T-helper 17 cell (primary cell): ENCODE measurements at places on chromosomes 2 and 18.

- H3K4me1 ChIP-seq = peaks cover 2% of the 10 kb centered on the region
- no peak overlapping the region for H3K27ac ChIP-seq
- no peak overlapping the region for H3K4me3 ChIP-seq
Observed at GRCh38 chr2:102724016-102724490, 37.8 kb upstream of the TMEM182 start.

GRCh38 chr18:25470062-25470461 lies 118.1 kb upstream of the ZNF521 start:
- H3K27ac ChIP-seq = no peak overlapping the region
- H3K4me1 ChIP-seq = no peaks in the 10 kb centered on the region
- DNase-seq = no peak
- no peak overlapping the region for H3K4me3 ChIP-seq

GRCh38 chr18:22166069-22166950 lies 3.1 kb upstream of the GATA6 start:
- H3K27me3 ChIP-seq = peaks cover 56% of the 10 kb centered on the region
- peaks cover 6% of the 10 kb centered on the region for H3K4me1 ChIP-seq
- peaks cover 6% of the 10 kb centered on the region for H3K36me3 ChIP-seq
- no peak for DNase-seq
- peak overlapping the region; percentile 19 for H3K27ac ChIP-seq

GRCh38 chr18:10265560-10266333 lies 188.7 kb upstream of the APCDD1 start:
- H3K4me1 ChIP-seq = no peaks in the 10 kb centered on the region
- H3K27ac ChIP-seq = no peak overlapping the region
- DNase-seq = no peak
- peaks cover 3% of the 10 kb centered on the region for H3K36me3 ChIP-seq
- H3K4me3 ChIP-seq = no peak overlapping the region

GRCh38 chr2:174439950-174440349 lies 44.4 kb downstream of the SCRN3 start:
- peaks cover 8% of the 10 kb centered on the region for H3K36me3 ChIP-seq
- H3K4me1 ChIP-seq = peaks cover 2% of the 10 kb centered on the region
- no peaks in the 10 kb centered on the region for H3K27me3 ChIP-seq

- no peak for DNase-seq
- H3K27me3 ChIP-seq = peaks cover 14% of the 10 kb centered on the region
- H3K27ac ChIP-seq = no peak overlapping the region
- H3K4me3 ChIP-seq = no peak overlapping the region
Observed at GRCh38 chr2:226738191-226738820, 61.3 kb downstream of the IRS1 start.

DNA sequence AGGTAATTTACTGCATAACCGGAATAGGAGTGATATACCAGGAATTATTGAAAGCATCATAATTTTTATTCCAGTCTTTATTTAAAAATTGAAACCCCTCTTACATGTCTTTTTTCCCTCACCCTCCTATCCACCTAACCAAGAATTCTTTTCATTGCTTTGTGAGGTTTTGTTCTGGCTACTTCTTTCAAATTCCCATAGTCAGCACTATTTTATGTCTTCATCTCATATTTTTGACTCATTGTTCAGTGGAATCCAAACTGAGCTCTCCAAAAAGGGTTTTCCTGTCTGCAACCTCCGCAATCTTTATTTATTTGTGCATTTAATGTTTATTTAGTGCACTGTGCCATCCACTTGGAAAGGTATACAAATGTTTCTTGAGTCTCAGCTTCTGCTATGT lies 128.5 kb downstream of the DOK6 start:
- no peaks in the 10 kb centered on the region for H3K27me3 ChIP-seq
- H3K27ac ChIP-seq = no peak overlapping the region
- no peaks in the 10 kb centered on the region for H3K4me1 ChIP-seq
- H3K36me3 ChIP-seq = no peaks in the 10 kb centered on the region
- H3K4me3 ChIP-seq = no peak overlapping the region

GRCh38 chr2:179711375-179711774 lies 150.0 kb downstream of the ZNF385B start:
- no peaks in the 10 kb centered on the region for H3K36me3 ChIP-seq
- H3K4me1 ChIP-seq = no peaks in the 10 kb centered on the region
- no peak overlapping the region for H3K27ac ChIP-seq
- no peak for DNase-seq

DNA sequence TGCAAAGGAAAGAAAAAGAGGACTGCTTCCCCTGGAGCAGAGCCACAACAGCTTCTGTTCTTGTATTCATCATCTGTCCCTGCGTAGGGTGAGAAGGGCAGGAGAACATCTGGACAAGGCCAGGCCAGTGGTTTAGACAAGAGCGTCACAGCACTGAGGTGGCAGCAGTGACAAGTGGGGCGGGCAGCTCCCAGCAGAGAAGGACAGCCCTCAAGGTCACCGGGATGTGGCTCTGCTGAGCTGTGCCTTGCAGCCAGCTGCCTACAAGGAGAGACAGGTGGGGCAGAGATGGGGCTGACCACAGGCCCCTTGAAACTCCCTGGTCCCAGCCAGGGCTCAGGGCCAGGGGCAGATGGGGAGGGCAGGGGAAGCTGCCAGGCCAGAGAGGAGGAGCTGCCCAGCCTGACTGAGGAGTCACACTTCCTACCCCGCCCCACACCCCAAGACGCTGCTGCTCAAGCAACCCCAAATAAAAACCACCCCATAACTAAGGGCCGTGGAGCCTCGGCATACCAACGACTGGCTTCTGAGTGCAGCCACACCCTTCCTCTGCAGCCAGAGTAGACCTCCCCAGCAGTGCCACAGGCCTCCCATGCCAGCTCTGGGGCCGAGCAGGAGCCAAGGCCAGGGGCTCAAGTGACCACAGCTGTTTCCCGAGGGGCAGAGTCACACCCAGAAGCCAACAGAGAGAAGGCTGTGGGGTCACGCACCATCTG lies 5.4 kb downstream of the RAB11FIP5 start:
- no peaks in the 10 kb centered on the region for H3K36me3 ChIP-seq
- DNase-seq = no peak
- peaks cover 67% of the 10 kb centered on the region for H3K4me1 ChIP-seq

DNA sequence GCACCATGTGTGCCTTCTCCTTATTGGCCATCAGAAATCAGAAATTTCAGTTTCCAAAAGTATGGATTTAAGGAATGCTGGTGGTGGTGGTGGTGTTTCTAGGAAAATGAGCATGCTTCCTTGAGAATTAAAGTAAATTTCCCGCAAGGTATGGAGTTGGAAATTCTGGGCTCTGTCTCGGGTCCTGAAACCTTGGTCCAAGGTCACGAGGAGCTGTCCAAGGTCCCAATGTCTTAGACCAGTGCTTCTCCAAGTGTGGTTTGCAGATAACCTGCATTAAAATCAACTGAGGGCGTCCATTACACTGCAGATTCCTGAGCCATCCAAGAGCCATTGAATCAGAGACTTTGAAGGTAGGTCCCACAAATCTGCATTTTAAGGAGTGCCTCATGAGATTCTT lies 210.9 kb upstream of the PKDCC start:
- H3K4me1 ChIP-seq = peaks cover 8% of the 10 kb centered on the region
- peak; percentile 13 for DNase-seq
- no peaks in the 10 kb centered on the region for H3K36me3 ChIP-seq

- no peak for DNase-seq
- no peaks in the 10 kb centered on the region for H3K27me3 ChIP-seq
- no peaks in the 10 kb centered on the region for H3K4me1 ChIP-seq
- no peak overlapping the region for H3K4me3 ChIP-seq
- H3K36me3 ChIP-seq = no peaks in the 10 kb centered on the region
Observed at GRCh38 chr2:107669335-107669734, 157.4 kb upstream of the RGPD4 start.

DNA sequence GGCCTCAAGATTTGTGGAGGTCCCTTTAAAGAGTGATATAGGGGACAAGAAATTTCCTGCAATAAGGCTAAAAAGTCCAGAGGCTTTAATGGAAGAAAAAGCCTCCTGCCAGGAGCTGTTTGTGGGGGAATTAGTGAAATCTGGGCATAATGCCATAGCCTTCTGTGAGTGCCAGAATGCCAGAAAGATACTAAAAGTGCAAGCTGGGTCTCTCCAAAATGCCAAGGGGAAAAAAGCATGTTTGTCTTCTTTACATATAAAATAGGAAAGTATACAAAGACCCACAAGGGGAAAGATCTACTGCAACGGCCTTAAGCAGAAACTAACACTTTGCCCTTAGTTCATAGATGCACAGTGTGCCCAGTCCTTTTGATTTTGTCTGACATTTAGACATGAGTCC lies 647.7 kb upstream of the ZNF804A start:
- H3K27me3 ChIP-seq = no peaks in the 10 kb centered on the region
- H3K4me3 ChIP-seq = no peak overlapping the region
- H3K27ac ChIP-seq = no peak overlapping the region
- H3K36me3 ChIP-seq = no peaks in the 10 kb centered on the region
- H3K4me1 ChIP-seq = no peaks in the 10 kb centered on the region

- H3K27ac ChIP-seq = no peak overlapping the region
- H3K27me3 ChIP-seq = no peaks in the 10 kb centered on the region
- no peaks in the 10 kb centered on the region for H3K36me3 ChIP-seq
- DNase-seq = no peak
- H3K4me3 ChIP-seq = no peak overlapping the region
- no peaks in the 10 kb centered on the region for H3K4me1 ChIP-seq
Observed at GRCh38 chr2:226760412-226761194, 39.0 kb downstream of the IRS1 start.

- no peaks in the 10 kb centered on the region for H3K36me3 ChIP-seq
- H3K4me1 ChIP-seq = no peaks in the 10 kb centered on the region
- H3K27me3 ChIP-seq = peaks cover 53% of the 10 kb centered on the region
- H3K27ac ChIP-seq = no peak overlapping the region
Observed at GRCh38 chr2:176758426-176758825, 454.2 kb upstream of the HNRNPA3 start.

GRCh38 chr2:101038455-101039255 lies 36.6 kb downstream of the RPL31 start:
- no peak for DNase-seq
- peaks cover 14% of the 10 kb centered on the region for H3K27me3 ChIP-seq
- peak overlapping the region; percentile 56 for H3K27ac ChIP-seq
- peaks cover 6% of the 10 kb centered on the region for H3K4me1 ChIP-seq

- no peaks in the 10 kb centered on the region for H3K36me3 ChIP-seq
- H3K27me3 ChIP-seq = no peaks in the 10 kb centered on the region
- no peak for DNase-seq
Observed at GRCh38 chr18:60894254-60894945, 438.8 kb upstream of the CDH20 start.

DNA sequence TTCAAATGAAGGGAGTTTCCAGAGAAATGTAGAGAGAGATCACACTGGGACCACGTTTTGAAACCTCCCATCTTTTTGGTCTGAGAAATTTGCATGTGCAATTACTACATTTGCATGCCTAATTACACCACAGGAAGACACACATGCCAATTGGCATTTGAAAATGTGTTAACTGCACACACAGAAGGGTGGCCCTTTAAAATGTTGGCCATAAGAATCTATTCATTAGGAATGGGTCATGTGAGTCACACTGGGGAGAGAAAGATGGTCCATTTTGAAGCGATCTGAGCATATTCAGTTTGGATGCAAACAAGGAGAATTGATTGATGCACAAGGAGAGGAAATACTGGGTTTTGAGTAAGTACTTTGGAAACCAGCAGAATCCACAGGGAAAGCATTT lies 1407.1 kb upstream of the ACVR2A start:
- DNase-seq = no peak
- H3K4me3 ChIP-seq = no peak overlapping the region
- no peaks in the 10 kb centered on the region for H3K4me1 ChIP-seq
- no peak overlapping the region for H3K27ac ChIP-seq
- H3K27me3 ChIP-seq = no peaks in the 10 kb centered on the region

GRCh38 chr2:229715895-229716507 lies 1.6 kb upstream of the DNER start:
- peaks cover 6% of the 10 kb centered on the region for H3K36me3 ChIP-seq
- no peak overlapping the region for H3K27ac ChIP-seq
- no peak for DNase-seq
- peaks cover 6% of the 10 kb centered on the region for H3K4me1 ChIP-seq

DNA sequence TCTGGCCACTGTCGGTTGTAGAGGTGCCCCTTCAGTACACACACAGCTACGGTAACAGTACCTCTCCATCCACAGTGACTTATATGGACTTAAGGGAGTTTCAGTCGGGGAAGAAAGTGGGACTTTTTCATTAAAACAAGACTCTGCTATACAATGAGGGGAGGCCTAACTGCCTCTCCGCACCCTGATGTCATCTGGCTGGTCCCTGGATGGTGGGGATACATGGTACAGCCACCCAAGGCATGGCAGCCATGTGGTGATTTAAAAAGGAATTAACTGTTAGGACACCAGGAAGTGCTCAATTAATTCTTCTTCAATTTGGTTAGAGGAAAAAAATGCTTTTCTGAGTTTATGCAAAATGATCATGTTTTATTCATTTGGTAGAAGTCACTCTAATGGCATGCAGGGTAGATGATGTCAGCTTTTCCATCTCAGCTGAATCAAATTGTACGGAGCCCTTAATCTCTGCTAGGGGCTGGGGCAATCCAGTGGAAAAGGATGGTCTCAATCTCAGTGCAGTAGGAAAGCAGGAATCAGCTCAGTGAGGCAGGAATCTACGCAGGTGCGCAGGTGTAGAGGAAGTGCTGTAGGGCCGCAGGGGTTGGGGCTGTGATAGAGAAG lies 243.9 kb downstream of the PRKCE start:
- no peak overlapping the region for H3K27ac ChIP-seq
- H3K4me1 ChIP-seq = peaks cover 19% of the 10 kb centered on the region
- H3K36me3 ChIP-seq = peaks cover under 1% of the 10 kb centered on the region
- H3K4me3 ChIP-seq = no peak overlapping the region
- no peaks in the 10 kb centered on the region for H3K27me3 ChIP-seq

DNA sequence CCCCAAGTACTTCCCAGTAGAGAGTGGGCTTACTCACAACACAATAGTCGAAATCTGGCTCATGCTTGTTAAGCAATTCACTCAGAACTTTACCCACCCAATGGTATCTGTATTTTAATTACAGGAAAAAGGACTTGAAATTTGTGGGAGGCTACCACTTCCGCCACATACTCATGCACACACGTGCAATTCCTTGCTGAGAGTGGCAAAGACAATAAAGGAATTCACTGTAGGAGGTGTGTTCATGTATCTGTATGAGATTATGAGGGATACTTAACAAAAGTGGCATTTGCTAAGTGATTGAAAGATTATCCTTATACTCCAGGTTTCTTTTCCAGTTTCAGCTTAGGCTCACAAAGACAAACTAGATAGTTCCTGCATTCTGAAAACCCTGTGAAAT lies 14.9 kb upstream of the LYPD6 start:
- no peak for DNase-seq
- H3K4me3 ChIP-seq = no peak overlapping the region
- no peak overlapping the region for H3K27ac ChIP-seq
- H3K27me3 ChIP-seq = peaks cover 45% of the 10 kb centered on the region

DNA sequence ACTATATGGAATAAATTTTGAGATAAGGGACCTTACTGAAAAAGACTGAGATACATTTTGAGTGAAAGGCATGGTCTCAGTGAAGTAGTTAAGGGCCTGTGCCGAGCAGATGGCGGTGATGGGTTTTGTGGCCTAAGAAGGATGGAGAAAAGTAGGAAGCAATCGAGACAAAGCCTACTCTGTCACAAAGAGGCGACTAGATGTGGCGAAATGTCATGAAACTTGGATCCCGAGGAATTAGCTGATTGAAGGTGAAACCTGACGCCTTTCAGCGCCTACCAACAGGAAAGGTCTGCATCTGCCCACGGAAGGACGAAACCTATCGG lies 558 bp upstream of the CEP192 start:
- DNase-seq = no peak
- H3K36me3 ChIP-seq = peaks cover 8% of the 10 kb centered on the region
- H3K4me1 ChIP-seq = peaks cover 14% of the 10 kb centered on the region
- no peaks in the 10 kb centered on the region for H3K27me3 ChIP-seq
- peak overlapping the region; percentile 98 for H3K4me3 ChIP-seq
- H3K27ac ChIP-seq = peak overlapping the region; percentile 91
